ENCODE measurements at places on chromosomes 13 and 19.

GRCh38 chr13:32415019-32415418, 12.9 kb downstream of the N4BP2L1 start:
- DNase-seq, result no peak

DNA sequence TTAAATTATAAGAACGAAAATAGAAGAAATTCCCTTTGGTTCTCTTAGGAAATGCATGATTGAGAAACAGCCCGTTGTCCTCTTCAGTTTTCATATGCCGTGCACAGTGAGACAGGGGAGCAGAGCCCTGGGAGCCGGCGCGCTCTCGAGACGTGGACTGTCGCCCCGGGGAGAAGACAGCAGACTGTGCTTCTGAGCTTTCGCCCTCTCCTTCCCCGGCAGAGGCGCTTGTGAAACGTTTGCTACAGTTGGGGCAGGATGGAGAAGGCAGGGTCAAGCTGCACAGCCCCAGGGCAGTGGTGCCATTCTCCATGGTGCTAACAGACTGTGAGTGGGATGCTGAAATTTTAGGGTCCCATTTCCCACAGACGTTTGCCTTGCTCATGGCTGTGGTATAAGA, 192.2 kb upstream of the KL start:
- DNase-seq, result no peak

DNA sequence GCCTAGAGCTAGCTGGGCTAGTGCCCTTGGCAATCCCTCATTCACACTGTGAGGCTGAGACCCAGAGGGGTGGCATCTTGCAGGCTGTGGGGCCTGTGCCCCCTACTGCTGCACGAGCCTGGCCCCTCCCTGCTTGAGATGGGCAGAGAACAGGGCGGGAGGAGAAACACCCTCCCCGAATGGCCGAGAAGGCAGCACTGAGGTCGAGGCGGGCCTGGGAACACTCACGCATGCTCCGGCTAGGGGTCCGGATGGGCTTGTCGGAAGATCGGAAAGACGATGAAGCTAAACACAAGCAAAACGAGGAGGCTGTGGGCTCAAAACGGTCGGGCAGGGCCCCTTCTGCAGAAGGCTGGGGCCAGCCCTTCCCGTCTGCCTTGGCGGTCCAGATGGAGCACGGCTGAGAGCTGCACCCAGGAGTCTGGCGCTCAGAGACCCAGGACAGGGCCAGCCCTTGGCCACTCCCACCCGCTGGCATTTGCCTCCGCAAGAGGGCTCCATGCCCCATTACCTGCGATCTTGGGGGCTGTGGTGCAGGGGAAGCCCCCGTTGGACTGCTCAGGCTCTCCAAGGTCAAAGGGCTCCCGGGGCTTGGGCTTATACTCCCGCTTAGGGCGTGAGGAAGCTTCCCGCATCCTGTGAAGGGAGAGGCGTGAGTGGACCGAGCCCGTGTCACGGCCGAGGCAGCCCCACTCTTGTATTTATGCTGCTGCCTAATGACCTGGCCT, 18.9 kb downstream of the MPND start:
- no peak for DNase-seq

DNA sequence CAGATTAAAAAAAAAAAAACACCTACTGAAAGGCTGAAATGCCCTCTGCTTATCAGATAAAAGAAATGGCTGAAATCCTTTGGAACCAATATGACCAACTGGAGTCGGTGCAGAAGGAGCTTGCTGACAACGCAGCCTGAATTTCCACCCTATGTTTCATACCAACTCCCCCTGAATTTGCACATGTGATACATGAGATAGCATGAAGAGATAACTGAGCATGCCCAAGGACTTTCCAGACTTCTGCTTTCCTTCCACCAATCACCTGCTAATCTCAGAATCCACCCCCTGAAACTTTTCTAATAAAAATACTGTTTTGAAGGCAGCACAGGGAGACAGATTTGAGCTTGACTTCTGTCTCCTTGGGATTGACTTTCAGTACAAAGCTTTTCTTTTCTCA, 32.2 kb upstream of the WDFY2 start:
- no peak for DNase-seq

GRCh38 chr19:15368798-15369593, 10.6 kb downstream of the AKAP8 start:
- no peak for DNase-seq

DNA sequence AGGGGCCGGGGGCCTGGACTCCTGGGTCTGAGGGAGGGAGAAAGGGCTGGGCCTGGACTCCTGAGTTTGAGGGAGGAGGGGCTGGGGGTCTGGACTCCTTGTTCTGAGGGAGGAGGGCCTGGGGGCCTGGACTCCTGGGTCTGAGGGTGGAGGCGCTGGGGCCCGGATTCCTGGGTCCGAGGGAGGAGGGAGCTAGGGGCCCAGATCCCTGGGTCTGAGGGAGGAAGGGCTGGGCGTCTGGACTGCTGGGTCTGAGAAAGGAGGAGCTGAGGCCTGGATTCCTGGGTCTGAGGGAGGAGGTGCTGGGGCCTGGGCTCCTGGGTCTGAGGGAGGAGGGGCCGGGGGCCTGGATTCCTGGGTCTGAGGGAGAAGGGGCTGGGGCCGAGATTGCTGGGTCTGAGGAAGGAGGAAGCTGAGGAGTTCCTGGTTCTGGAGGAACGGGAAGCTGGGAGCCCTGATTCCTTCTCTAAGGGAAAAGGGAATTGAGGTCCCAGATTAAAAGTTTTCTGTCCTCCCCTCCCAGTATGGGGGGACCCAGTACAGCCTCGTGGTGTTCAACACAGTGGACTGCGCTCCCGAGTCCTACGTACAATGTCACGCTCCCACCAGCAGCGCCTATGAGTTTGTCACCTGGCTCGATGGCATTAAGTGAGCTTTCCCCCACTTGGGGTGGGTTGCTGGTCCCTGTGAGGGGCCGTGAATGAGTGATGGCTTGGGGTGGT, 721 bp downstream of the MED25 start:
- DNase-seq, result no peak

- DNase-seq, result no peak
Observed at GRCh38 chr19:41905273-41906002, 22.5 kb downstream of the ARHGEF1 start.

DNA sequence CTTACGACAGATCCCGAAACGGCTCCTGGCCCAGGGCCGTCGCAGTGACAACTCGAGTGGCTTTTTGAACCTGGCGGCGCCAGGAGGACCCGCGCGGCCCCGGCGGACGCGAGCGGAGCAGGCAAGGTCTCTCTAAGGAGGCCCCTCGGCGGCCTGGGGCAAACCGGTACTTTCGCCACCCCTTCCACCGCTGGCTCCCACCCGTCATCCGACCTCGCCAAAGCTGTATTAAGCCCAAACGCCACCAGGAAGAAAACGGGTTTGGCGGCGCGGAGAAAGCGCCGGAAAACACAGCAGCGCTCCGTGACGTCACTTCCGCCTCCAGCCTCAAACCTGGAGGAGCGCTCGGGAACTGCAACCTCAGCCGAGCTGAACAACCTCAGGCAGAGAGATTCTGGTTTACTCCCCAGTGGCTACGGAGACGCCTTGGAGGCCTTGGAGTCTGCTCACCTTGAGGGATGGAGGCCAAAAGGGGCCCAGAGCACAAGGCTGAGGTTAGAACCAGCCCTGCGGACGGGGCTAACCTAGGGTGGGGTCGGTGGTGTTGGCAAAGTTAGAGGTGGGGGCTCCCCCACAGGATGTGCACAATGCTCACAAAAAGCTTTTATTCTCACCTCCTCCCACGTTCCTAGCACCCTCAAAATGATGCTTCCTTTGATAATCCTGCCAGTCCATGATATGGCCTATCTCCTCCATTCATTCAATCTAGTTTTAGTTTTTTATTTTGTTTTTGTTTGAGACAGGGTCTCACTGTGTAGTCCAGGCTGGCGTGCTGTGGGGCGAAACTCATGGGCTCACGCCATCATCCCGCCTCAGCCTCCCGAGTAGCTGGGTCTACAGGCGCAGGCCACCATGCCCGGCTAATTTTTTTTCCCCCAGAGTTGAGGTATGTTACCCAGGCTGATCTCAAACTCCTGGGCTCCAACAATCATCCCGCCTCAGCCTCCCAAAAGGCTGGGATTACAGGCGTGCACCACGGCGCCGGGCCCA, at the start of gene ZNF266:
TSS of gene ZNF266 (minus strand) at position 295 of the 990 bp plus-strand sequence. CDS start 15,484 bp downstream, outside the sequence.
- peak; percentile 92 for DNase-seq

GRCh38 chr13:83117046-83117445, 765.2 kb downstream of the SLITRK1 start:
- no peak for DNase-seq

GRCh38 chr13:109859216-109859835, 72.9 kb upstream of the IRS2 start:
- no peak for DNase-seq
